ENCODE measurements at places on chromosomes 3 and 15. TPM values are rescaled to one million over a fixed set of nuclear protein-coding genes. Genes with fewer than 3 reads are reported as not detected.
A peak's percentile ranks its signal among the peaks of the same experiment; 100 is the strongest.

DNA sequence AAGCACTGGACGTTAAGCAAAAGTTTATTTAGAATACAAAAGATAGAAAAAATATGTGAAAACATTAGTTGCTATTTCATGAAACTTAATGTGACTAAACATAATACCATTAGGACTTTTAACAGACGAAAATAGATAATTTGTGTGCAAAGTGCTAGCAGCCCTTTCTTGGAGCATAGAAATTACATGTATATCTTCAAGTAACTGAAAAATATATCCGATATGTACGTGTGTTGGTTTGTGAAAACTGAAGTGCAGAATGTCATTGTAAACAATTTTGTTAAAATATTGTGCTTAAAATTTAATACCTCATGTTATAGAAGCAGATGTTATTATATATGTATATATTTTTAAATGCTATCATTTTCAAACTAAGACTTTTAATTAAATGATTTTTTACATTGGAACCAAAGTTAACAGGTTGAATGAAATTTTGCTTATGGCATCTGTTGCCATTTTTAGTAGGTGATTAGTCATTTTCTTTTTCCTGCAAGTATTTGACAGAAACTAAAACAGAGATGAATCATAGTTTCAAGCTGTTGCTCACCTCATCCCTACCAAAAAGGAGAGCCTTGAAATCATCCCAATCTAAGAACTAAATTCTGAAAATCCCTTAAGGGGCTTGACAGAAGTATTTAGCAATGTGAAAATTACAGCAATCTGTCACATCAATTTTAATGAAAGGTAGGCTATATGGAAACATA, 334.8 kb downstream of the NAALADL2 start:
- H3K27ac ChIP-seq, result no peak overlapping the region
- H3K27me3 ChIP-seq, result no peaks in the 10 kb centered on the region
- no peaks in the 10 kb centered on the region for H3K36me3 ChIP-seq
- H3K4me1 ChIP-seq, result no peaks in the 10 kb centered on the region

DNA sequence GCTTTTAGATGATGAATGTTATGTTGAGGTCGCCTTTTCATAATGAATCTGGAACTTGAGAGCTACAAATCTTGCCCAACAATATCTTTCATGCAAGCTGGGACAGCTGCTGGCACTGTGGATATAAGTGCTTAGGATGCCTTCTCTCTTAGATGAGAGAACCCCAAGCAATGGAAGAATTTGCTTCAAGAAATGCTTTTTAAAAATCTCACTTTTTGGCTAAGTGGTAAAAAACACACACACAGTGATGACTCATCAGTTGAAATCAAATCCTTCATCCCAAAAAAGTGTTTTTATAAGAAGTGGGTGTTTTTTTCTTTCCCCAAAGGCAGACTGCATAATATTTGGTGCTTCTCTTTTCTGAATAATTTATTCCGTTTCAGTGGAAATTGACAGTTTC, 38.4 kb upstream of the GALNT15 start:
- H3K4me3 ChIP-seq, result no peak overlapping the region
- DNase-seq, result no peak
- peak overlapping the region; percentile 66 for H3K27ac ChIP-seq
- H3K4me1 ChIP-seq, result no peaks in the 10 kb centered on the region
- no peaks in the 10 kb centered on the region for H3K36me3 ChIP-seq
- H3K27me3 ChIP-seq, result no peaks in the 10 kb centered on the region

DNA sequence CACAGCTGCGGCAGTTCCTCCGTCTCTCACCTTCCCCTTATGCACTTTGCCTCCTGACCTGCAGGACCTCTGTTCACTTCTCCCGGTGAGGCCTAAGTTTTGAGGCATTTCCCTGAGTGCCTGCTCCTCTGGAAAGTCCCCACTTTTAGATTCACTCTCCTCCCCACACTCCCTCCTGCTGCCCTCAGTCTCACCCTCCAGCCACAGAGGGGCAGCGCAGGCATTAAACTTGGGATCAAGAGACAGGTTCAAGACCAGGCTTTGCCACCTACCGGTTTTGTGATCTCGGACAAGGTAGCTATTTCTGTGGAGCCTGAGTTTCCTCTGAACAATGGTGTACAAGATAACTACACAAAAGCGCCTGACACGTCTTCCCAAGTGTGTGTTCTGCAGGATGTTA, 19.4 kb downstream of the SLC6A11 start:
- H3K4me1 ChIP-seq, result no peaks in the 10 kb centered on the region
- H3K4me3 ChIP-seq, result no peak overlapping the region
- no peak for DNase-seq
- no peak overlapping the region for H3K27ac ChIP-seq
- peaks cover 2% of the 10 kb centered on the region for H3K27me3 ChIP-seq

- no peak overlapping the region for H3K4me3 ChIP-seq
- no peaks in the 10 kb centered on the region for H3K36me3 ChIP-seq
- no peak overlapping the region for H3K27ac ChIP-seq
- no peak for DNase-seq
- H3K27me3 ChIP-seq, result no peaks in the 10 kb centered on the region
- H3K4me1 ChIP-seq, result no peaks in the 10 kb centered on the region
These were observed 896.9 kb downstream of the IGSF11 start for GRCh38 chr3:118137778-118138177.

DNA sequence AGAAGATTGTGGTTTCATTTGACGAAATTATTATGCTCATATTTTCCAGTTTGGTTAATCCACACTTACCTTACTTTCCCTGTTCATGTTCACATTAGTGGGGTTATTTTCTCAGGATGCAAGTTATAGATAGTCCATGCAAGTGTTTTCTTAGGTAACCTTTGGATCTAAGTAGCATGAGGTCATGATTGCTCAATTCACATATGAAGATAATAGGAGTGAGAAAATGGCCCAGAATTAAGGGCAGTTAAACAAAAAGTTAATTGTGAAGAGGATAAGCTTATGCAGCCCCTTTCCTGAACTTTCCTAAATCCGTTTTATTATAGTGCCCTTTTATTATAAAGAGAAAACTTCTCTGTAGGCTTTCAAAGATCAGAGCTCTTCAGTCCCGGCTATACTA, 83.4 kb downstream of the CD200R1L start:
- H3K4me1 ChIP-seq, result no peaks in the 10 kb centered on the region
- H3K27ac ChIP-seq, result no peak overlapping the region
- no peak overlapping the region for H3K4me3 ChIP-seq

- no peaks in the 10 kb centered on the region for H3K27me3 ChIP-seq
- no peak overlapping the region for H3K4me3 ChIP-seq
- no peaks in the 10 kb centered on the region for H3K4me1 ChIP-seq
These were observed 191.3 kb downstream of the ADAMTSL3 start for GRCh38 chr15:83845230-83845629.

GRCh38 chr15:72047020-72047419, 70.9 kb downstream of the MYO9A start:
- H3K27me3 ChIP-seq, result no peaks in the 10 kb centered on the region
- H3K27ac ChIP-seq, result no peak overlapping the region
- no peaks in the 10 kb centered on the region for H3K4me1 ChIP-seq
- no peak overlapping the region for H3K4me3 ChIP-seq
- DNase-seq, result no peak

DNA sequence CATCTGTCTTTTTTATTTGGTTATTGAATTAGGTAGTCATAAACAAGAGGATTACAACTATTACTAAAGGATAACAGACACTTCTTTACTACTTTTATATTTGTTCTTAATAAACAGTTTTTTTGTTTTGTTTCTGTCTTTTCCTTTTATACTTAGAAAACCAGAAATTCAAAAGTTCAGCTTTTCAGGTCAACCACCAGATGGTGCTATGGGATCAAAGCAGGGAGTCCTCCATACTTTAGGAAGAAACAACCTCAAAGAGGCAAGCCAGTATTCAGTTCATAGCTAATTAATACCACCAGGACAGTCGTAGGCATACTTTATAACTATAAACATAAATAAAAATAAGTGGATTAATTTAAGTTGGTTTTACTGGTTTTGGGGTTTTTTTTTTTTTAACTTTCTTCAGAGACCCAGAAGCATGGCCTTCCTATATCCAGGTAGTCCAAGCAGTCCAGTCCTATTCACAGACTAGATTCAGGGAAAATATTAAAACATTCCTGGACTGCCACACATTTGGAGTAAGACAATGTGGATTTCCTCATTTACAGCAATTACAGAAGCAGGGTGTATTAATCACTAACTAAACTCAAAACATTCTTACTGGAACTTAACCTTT, 16.0 kb upstream of the EID1 start:
- no peaks in the 10 kb centered on the region for H3K27me3 ChIP-seq
- no peaks in the 10 kb centered on the region for H3K36me3 ChIP-seq
- H3K4me1 ChIP-seq, result no peaks in the 10 kb centered on the region
- no peak overlapping the region for H3K4me3 ChIP-seq
- no peak overlapping the region for H3K27ac ChIP-seq
- DNase-seq, result peak; percentile 62

DNA sequence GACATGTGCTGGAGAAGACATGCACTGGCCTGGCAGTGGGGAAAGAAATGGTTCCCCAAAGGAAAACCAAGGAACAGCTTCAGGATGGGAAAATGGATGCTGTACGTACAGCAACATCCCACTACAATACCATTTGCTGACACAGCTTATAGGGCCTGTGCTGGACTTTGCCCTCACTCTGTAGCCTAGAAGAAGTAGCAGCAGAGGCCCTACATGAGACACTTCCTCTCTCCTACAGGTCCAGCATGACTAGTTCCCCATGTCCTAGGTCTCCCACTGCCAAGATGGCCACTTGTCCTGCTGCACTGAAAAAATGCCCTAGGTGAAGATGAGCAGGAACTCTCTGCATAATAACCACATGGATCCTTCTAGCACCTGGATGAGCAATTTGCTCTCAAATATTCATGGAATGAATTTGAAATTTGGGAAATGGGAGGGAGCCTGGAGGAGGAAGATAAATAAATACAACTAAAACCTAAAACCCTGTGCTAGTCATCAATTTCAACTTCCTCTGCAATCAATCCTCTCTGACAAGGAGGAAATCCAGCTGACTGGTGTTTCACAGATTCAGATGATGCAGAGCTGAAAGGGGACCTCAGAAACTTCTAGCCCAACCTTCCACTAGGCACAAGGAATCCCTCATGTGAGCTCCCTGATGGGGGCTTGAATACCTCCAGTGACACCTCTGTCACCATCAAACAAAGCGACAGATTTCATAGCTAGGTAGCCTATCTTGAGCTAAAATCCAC, 514.3 kb upstream of the PPP2R3A start:
- H3K36me3 ChIP-seq, result no peaks in the 10 kb centered on the region
- no peak for DNase-seq
- H3K27me3 ChIP-seq, result no peaks in the 10 kb centered on the region

DNA sequence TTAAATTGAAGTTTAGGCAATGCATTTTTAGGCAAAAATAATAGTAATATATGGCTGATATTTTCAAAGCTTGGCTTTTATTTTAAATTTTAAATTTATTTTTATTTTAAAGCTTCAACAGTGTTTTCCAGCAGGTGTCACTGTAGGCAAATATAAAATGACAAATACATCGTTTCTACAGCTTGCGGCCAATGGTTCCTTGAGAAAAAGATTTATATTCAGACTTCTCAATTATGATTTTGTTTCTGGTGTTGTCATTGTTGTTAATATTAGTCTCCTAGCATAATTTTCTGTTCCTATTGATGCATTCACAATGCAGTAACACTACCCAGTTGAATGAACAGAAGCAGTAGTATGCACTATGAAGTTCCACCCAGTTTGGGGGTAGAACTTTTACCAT, 220.7 kb upstream of the DNAJC19 start:
- H3K4me3 ChIP-seq, result no peak overlapping the region
- DNase-seq, result no peak
- no peaks in the 10 kb centered on the region for H3K36me3 ChIP-seq
- no peaks in the 10 kb centered on the region for H3K27me3 ChIP-seq
- H3K27ac ChIP-seq, result no peak overlapping the region

DNA sequence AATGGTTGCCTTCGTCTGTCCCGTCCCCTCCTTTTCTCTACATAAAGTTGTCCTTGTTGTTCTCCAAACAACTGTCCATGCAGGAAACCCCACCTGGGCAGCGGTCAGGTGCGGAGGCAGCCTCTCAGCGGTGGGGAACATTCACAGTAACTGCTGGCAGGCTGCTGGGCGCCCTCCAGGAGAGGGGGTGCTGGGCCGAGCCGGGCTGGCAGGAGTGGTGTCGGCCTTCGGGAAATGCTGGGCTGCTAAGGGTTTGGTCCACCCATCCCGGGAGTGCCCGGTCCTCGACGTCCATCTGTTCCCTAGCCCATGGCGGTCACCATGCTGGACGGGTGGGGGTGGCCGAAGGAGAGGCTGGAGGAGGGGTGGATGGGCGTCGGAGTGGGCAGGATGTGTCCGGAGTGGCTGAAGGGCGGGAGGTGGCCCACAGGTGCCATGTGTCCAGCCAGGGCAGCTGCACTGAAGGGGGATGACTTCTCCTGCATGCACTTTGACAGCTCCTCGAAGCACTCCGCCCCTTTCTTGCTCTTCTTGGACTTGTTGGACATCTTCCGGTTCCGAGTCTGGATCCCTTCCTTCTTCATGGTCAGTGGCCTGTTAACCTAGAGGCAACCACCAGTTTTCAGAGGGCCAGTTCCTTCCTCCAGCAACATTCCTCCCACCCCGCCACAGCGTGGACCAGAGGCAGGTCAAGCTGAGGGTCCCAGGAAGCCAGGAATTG, 12.1 kb downstream of the GATA2 start:
- H3K36me3 ChIP-seq, result peaks cover 3% of the 10 kb centered on the region
- no peak for DNase-seq
- H3K27me3 ChIP-seq, result peaks cover 7% of the 10 kb centered on the region
- H3K27ac ChIP-seq, result no peak overlapping the region
- H3K4me1 ChIP-seq, result no peaks in the 10 kb centered on the region

- H3K27ac ChIP-seq, result no peak overlapping the region
- no peaks in the 10 kb centered on the region for H3K4me1 ChIP-seq
- no peak for DNase-seq
- no peak overlapping the region for H3K4me3 ChIP-seq
- no peaks in the 10 kb centered on the region for H3K27me3 ChIP-seq
These were observed 193.9 kb downstream of the XXYLT1 start for GRCh38 chr3:195076981-195077610.

DNA sequence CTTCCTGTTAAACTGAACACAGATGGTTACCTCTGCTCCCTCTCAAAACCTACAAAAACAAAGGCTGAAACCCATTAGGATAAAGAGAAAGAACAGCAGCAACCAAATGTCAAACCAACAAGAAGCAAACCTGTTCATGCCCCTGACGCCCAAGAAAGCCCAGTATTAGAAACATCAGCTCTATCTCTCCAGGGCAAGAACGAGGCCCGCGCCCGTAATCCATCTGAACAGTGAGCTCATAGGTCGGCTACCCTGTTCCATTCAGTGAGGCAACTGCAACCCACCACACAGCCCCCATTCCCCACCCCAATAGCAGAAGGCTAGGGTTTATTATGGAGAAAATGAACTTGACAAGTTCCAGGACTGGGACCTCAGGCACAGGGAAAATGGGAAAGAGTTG, 10.0 kb downstream of the LSG1 start:
- no peak for DNase-seq
- H3K4me1 ChIP-seq, result no peaks in the 10 kb centered on the region
- no peaks in the 10 kb centered on the region for H3K27me3 ChIP-seq

- H3K27me3 ChIP-seq, result no peaks in the 10 kb centered on the region
- DNase-seq, result no peak
- no peaks in the 10 kb centered on the region for H3K4me1 ChIP-seq
These were observed 14.7 kb upstream of the KLHL40 start for GRCh38 chr3:42670670-42671069.

Gene ARNT2
- 3.0 TPM for polyA plus RNA-seq

Gene PATL2
- polyA plus RNA-seq, result 6.8 TPM

Gene CYP8B1
- polyA plus RNA-seq, result 0.25 TPM

Gene TRPC1
- 4.1 TPM for polyA plus RNA-seq

Gene TMEM45A
- polyA plus RNA-seq, result 5.1 TPM

Gene UBR1
- 5.4 TPM for polyA plus RNA-seq

Gene KBTBD13
- polyA plus RNA-seq, result 0.03 TPM

Gene MESP2
- polyA plus RNA-seq, result not detected

Gene TGM5
- not detected for polyA plus RNA-seq

Gene SEMA5B
- polyA plus RNA-seq, result not detected

Gene TIGIT
- polyA plus RNA-seq, result 0.45 TPM

Data from small intestine (tissue), 16 donors.